ENCODE measurements at places on chromosomes 2 and 18. TPM values are rescaled to one million over a fixed set of nuclear protein-coding genes. Genes with fewer than 3 reads are reported as not detected.

GRCh38 chr2:17857021-17857420 is 21.4 kb upstream of the KCNS3 start:
- H3K27ac ChIP-seq: no peak overlapping the region
- no peak overlapping the region for H3K4me3 ChIP-seq
- peaks cover 4% of the 10 kb centered on the region for H3K27me3 ChIP-seq
- H3K4me1 ChIP-seq: no peaks in the 10 kb centered on the region

- H3K4me3 ChIP-seq: no peak overlapping the region
- no peaks in the 10 kb centered on the region for H3K36me3 ChIP-seq
- peaks cover 67% of the 10 kb centered on the region for H3K27me3 ChIP-seq
- H3K27ac ChIP-seq: no peak overlapping the region
- no peak for DNase-seq
Measured at GRCh38 chr2:5697562-5697961, 5.4 kb downstream of the SOX11 start.

DNA sequence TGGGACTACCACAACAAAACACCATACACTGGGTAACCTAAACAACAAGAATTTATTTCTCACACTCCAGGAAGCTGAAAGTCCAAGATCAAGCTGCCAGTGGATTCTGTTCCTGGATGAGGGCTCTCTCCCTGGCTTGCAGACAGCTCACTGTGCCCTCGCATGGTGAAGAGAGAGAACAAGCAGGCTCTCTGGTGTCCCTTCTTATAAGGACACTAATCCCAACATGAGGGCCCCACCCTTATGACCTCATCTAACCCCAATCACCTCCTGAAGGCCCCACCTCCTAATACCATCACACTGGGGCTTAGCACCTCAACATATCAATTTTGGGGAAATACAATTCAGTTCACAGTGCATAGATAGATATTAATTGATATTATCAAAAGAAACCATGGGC is 83.5 kb downstream of the BIN1 start:
- DNase-seq: no peak
- H3K4me3 ChIP-seq: no peak overlapping the region
- H3K4me1 ChIP-seq: peaks cover 10% of the 10 kb centered on the region
- H3K27ac ChIP-seq: no peak overlapping the region
- H3K36me3 ChIP-seq: no peaks in the 10 kb centered on the region

GRCh38 chr18:79922971-79923411 is 28.5 kb downstream of the SLC66A2 start:
- DNase-seq: no peak
- H3K4me3 ChIP-seq: no peak overlapping the region
- H3K27me3 ChIP-seq: no peaks in the 10 kb centered on the region
- peaks cover 76% of the 10 kb centered on the region for H3K36me3 ChIP-seq

The GRB14 gene
- polyA plus RNA-seq: 0.20 TPM

The TSGA10 gene
- polyA plus RNA-seq: 2.2 TPM
